Central memory CD8-positive, alpha-beta T cell (primary cell): ENCODE measurements at places on chromosomes 2 and 18.
A peak's percentile ranks its signal among the peaks of the same experiment; 100 is the strongest.

DNA sequence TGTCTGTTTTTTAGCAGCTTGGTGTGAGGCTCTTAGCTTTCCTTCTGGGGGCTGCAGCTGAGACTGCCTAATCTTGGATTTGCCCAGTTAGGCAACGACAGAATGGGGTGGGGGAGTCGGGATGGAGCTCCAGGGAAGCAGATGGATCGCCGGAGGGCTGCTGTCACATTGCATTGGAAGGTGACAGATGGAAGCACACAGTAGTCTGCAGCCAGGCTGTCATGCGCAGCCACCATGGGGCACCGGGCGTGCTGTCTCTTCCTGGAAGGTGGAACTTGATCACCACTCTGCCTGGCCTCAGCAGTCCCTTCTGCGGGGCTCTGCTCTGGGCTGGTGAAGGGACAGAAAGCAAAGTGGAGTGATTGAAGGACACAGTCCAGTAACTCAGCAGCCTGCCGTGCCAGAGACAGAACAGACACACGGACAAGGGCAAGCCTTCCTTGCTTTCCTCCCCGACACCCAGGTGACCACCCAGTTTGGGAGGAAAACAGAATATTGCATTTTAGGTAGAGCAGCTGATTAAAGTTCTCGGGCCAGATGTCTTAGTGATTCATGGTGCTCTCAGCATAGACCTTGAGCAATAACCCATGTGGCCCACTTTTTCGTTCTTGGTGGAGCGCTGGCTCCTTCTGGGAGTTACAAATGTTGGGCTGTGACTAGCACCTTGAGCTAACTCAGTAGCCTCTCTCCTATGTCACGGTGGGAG is 40.9 kb downstream of the RNF144A start:
- no peaks in the 10 kb centered on the region for H3K27me3 ChIP-seq
- no peak overlapping the region for H3K27ac ChIP-seq
- H3K4me3 ChIP-seq, result no peak overlapping the region
- no peak for DNase-seq
- H3K4me1 ChIP-seq, result peaks cover 61% of the 10 kb centered on the region

GRCh38 chr18:3608488-3608887 is 158.5 kb downstream of the TGIF1 start:
- H3K4me1 ChIP-seq, result peaks cover 6% of the 10 kb centered on the region
- DNase-seq, result no peak
- peaks cover 4% of the 10 kb centered on the region for H3K36me3 ChIP-seq
- no peak overlapping the region for H3K27ac ChIP-seq
- H3K27me3 ChIP-seq, result no peaks in the 10 kb centered on the region
- no peak overlapping the region for H3K4me3 ChIP-seq

DNA sequence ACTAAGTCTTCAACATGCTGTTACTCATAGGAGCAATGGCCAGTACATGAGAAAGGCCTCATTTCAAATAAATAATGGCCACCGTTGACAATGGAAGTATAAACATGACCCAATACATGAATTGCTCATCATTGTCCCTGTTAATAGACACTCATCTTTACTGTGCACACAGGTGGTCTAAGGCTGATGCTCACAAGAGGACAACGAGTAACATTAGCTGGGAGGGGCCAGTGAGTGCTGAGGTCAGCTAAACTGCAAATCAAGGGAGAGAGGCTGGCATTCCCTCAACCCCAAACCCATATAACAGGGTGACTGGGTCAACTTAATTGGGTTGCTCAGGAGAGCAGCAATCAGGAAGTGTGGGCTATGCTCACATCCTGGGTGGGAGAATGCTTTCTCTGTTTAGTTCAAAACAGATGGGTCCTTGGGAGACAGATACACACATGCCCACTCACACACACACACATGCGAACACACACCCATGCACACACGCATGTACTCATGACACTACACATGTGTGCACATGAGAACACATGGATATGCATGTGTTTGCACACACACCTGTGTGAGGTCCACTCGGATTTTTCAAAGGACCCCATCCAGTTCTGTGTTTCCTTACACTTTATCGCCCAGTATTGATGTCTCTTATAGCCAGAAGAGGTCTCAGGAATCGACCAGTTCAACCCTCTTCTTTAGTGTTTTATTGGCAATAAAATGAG is 172.0 kb downstream of the INHBB start:
- peaks cover 8% of the 10 kb centered on the region for H3K4me1 ChIP-seq
- no peak overlapping the region for H3K27ac ChIP-seq
- no peaks in the 10 kb centered on the region for H3K36me3 ChIP-seq
- no peak overlapping the region for H3K4me3 ChIP-seq
- no peak for DNase-seq

GRCh38 chr2:44201648-44202165 is 33.0 kb downstream of the PPM1B start:
- H3K36me3 ChIP-seq, result peaks cover 20% of the 10 kb centered on the region
- H3K27ac ChIP-seq, result no peak overlapping the region
- no peaks in the 10 kb centered on the region for H3K27me3 ChIP-seq

DNA sequence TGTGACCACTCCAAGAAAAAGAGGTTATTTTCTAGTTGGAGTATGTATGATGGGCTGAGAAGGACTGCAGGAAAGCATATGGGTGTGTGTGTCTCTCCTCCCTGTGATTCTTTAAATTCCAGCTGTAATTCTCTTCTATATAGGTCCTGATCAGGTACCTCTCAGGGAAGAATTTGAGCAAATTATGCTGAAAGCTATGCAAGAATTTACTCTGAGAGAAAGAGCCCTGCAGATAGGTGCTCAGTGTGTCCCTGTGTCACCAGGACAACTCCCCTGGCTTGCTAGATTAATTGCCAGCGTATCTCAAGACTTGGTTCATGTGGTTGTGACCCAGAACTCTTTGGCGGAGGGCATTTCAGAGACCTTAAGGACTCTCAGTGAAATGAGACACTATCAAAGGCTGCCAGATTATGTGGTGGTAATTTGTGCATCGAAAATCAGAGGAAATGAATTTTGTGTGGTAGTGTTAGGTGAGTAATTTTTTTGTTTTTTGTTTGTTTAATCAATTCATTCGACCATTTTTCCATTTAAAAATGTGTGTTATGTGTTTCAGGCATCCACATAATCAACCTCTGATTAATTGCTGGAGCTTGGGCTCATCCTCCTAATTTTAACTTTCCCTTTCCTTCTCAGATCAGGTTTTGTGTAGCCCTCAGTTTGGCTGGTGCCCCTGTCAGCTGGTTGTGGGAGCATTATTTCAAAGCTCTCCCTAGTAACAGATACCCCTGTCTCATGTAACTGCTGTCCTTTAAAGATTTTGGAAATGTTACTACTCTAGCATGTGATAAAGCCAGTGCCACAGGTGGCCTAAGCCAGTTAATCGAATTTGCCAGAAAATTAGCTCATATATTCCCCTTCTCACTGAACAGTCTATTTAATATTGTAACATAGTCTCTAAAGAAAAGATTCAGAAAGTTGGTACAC is 150.9 kb downstream of the ESCO1 start:
- H3K36me3 ChIP-seq, result no peaks in the 10 kb centered on the region
- peaks cover 28% of the 10 kb centered on the region for H3K27me3 ChIP-seq
- H3K4me3 ChIP-seq, result no peak overlapping the region
- no peaks in the 10 kb centered on the region for H3K4me1 ChIP-seq

- H3K4me3 ChIP-seq, result no peak overlapping the region
- H3K27me3 ChIP-seq, result peaks cover 34% of the 10 kb centered on the region
- H3K36me3 ChIP-seq, result no peaks in the 10 kb centered on the region
Measured at GRCh38 chr2:159960414-159960813, 102.0 kb downstream of the PLA2R1 start.

- H3K27me3 ChIP-seq, result no peaks in the 10 kb centered on the region
- H3K4me3 ChIP-seq, result peak overlapping the region; percentile 6
- peaks cover 57% of the 10 kb centered on the region for H3K4me1 ChIP-seq
- DNase-seq, result peak; percentile 49
Measured at GRCh38 chr2:174573621-174574081, 24.0 kb downstream of the WIPF1 start.

GRCh38 chr18:2857491-2858131 is 10.8 kb downstream of the EMILIN2 start:
- no peaks in the 10 kb centered on the region for H3K4me1 ChIP-seq
- H3K36me3 ChIP-seq, result no peaks in the 10 kb centered on the region
- H3K27me3 ChIP-seq, result peaks cover 39% of the 10 kb centered on the region

DNA sequence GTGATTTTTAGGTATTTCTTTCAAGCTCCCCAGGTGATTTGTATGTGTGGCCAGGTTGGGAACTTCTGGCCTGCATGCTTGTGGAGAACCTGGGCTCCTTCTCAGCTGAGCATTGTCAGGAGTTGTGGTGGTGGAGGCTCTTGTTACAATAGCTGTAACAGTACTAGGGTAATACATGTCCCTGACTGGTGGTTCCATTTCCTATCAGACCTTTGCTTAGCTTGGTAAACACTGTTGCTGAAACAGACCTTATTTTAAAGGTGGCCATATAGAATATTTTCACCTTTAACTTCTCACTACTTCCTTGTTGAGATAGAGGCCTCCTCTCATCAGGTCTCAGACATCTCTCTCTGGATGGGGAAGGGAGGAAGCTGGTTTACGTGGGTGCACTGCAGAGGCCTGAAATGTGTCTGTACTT is 79.2 kb downstream of the SETBP1 start:
- H3K27ac ChIP-seq, result peak overlapping the region; percentile 90
- no peaks in the 10 kb centered on the region for H3K27me3 ChIP-seq
- H3K4me1 ChIP-seq, result peaks cover 19% of the 10 kb centered on the region
- DNase-seq, result no peak
- peak overlapping the region; percentile 65 for H3K4me3 ChIP-seq

DNA sequence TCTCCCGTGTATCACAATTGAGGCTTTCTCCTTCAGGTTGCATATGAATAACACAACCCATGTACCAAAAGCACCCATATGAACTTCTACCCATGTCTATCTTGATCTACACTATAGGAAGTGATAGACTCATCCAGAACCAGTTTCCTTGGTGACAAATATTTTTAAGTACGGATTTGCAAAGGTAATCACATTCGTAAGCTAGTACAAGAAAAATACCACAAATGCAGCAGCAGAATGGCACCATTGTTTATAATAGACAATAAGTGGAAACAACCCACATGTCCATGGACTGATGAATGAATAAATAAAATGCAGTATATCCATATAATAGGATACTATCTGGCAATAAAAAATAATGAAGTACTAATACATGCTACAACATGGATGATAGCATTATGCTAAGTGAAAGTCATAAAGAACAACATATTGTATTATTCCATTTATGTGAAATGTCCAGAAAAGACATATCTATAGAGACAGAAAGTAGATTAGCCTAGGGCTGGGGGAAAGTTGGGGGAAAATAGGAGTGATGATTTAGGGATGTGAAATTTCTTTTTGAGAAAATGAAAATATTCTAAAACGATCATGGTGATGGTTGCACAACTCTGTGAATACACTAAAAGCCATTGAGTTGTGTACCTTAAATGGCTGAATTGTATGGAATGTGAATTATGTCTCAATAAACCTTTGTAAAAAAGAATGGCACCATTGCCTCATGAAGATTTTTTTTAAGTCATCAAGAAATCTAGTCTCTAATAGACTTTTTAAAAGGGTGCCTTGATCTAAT is 3.4 kb upstream of the CCDC88A start:
- peaks cover 13% of the 10 kb centered on the region for H3K36me3 ChIP-seq
- peaks cover 15% of the 10 kb centered on the region for H3K27me3 ChIP-seq
- no peak for DNase-seq
- peaks cover 22% of the 10 kb centered on the region for H3K4me1 ChIP-seq

- H3K27ac ChIP-seq, result no peak overlapping the region
- no peaks in the 10 kb centered on the region for H3K27me3 ChIP-seq
- H3K4me3 ChIP-seq, result no peak overlapping the region
- peaks cover 10% of the 10 kb centered on the region for H3K4me1 ChIP-seq
Measured at GRCh38 chr2:97779141-97779540, 65.8 kb downstream of the ZAP70 start.

DNA sequence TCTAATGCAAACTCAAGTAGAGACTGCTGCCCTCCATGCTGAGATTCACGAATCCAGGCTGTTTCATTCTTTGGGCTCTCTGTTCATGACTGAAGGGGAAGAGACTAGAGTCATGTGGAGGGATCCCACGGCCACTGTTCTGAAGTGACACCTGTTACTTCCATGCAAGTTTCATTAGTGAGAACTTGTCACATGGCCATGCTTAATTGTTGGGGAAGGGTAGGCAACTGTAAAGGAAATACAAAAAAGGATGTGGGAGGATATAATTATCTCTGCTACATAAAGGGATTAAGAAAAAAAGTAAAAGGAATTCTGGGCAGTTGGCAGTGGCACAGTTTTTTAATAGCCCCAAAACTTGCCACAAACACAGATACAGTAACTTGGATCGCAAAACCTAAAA is 28.0 kb upstream of the PSME4 start:
- H3K27ac ChIP-seq, result no peak overlapping the region
- no peak overlapping the region for H3K4me3 ChIP-seq
- no peaks in the 10 kb centered on the region for H3K27me3 ChIP-seq
- no peak for DNase-seq
- peaks cover 10% of the 10 kb centered on the region for H3K4me1 ChIP-seq

DNA sequence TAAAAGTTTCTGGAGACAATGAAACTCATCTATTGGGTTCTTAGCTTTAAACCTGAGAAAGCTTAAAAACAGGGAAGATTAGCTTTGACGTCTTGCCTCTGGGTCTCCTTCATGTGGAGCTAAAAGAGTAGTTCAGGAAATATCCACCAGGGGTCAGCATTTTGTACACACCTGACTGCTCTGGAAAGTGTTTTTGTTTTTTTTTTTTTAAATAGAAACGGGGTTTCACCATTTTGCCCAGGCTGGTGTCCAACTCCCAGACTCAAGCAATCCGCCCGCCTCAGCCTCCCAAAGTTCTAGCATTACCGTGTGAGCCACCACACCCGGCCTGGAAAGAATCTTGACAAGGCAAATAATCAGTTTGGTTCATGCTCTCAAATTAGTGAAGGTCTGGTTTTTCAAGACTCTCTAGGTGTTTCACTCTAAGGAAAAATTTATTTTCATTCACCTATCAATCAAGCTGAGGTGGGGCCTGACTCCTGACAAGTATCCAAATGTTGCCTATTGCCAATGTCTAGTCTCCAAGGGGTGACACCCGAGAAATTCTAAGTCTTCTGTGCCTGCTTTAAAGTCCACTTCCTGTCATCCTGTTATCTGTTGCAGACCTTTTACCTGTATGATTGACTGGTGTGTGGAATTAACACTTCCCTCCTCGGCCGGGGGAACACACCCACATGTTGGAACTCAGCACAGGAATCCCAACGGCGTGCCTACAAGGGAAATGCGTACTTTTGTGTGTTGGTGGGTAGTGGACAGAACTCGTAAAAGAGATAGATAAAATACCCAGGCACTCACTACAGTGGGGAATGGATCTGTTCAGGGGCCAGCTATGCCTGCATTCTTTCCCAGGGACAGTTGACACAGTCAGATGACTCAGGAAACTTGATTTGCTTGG is 11.3 kb downstream of the IL1RN start:
- peaks cover 17% of the 10 kb centered on the region for H3K4me1 ChIP-seq
- H3K4me3 ChIP-seq, result peak overlapping the region; percentile 40
- no peaks in the 10 kb centered on the region for H3K27me3 ChIP-seq
- H3K27ac ChIP-seq, result no peak overlapping the region
